ENCODE measurements at places on chromosomes 2 and 18.

- DNase-seq: no peak
These were observed 399.6 kb upstream of the DSEL start for GRCh38 chr18:67916097-67916496.

DNA sequence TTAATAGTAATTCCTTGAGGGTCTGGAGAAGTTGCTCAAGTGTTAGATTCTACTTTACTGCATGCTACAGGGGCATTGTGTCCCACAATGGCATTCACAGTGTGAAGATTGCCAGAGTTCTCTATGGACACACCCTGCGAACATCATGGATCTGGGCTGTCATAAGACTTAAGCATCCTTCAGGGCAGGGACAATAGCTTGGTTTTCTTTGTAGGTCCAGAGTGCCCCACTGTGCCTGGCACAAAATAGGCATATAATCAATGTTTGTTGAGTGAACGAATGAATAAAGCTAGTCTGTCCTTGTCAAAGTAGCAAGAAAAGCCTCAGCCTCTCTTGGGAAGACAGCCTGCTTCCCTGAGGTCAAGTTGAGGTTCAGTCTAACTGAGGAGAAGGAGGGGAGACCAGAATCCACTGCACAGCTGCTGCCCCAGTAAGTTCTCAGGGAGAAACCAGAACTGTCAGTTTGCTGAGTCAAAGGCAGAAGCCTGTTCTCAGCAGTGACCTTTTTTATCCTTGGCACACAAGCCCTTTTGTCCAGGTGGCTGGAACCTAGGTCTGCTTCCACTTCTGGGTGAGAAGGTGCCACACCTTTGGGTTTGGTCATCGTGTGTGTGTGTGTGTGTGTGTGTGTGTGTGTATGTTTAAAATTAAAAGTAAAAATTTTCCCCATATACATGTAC, 15.0 kb downstream of the INPP4A start:
- no peak for DNase-seq

DNA sequence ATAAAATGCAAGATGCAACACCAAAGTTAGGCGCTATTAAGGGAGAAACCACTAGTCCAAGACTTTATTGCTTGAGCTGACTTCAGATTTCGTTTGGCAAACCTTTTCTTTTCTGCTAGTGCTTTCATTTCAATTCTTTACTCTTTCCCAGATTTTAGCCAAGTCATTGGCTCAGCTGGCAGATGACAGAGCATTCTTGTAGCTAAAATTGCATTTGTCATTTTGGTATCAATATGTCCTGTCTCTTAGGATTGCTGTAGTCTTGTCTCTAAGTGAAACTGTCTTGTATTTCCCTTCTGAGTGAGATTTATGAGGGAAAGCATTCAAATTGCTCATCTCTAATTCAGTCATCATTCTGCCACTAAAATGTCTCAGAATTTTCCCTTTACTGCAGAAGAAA, 335.1 kb downstream of the METTL4 start:
- DNase-seq: no peak

DNA sequence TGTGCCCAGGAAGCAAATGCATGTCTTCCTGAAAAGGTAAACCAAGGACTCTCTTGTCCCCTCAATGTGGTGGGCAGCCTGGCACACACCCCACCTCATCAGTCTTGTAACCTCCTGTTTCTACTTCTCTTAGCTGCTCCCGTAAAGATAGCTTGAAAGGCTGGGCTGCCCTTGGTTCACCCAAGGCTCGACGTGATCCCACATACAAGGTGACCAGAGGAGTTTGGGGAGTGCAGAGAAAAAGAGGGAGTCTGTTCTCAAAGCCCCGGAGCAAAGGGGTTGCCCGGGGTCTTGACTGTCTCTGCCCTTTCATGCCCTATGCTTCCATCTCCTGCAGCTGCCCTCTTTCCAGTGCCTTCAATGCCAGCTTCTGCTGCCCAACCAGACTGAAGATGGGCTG, 18.3 kb upstream of the FOSL2 start:
- DNase-seq: no peak

DNA sequence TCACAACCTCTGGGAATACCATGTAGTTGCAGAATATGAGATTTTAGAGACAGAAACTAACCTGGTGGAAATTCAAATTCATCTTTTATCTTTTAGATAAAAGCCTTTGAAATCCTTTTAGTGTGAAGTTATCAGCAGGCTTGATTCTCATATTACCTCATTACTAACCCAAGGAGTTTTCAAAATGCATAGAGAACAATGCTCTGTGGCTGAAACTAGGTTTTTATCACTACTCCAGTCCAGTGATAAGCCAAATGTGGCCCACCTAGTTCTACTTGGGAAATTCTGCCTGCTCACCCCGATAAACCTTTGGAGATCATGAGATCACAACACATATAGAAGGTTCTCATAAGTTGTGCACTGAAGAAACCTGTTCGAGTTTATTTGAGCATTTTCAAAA, 121.7 kb downstream of the MMADHC start:
- no peak for DNase-seq

DNA sequence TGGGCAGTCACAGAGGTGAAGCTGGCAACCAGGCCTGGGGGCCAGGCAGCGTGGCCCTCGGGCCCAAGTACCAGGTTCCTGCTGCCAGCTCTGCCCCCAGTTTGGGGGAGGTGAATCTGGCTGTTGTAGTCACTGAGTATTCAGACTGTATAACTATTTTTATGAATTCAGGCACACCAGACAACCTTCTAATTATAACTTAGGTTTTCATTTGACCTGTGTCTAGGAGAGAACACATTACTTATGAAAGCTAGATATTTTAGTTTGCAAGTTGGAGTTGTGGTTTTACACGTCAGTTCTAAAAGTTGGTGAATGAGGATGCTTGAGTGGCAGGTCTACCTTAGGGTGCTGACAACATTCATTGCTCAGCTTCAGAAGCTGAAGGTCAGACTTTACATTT, 71.7 kb downstream of the LIMS1 start:
- no peak for DNase-seq

GRCh38 chr2:239601201-239601851, 200.5 kb upstream of the HDAC4 start:
- no peak for DNase-seq

DNA sequence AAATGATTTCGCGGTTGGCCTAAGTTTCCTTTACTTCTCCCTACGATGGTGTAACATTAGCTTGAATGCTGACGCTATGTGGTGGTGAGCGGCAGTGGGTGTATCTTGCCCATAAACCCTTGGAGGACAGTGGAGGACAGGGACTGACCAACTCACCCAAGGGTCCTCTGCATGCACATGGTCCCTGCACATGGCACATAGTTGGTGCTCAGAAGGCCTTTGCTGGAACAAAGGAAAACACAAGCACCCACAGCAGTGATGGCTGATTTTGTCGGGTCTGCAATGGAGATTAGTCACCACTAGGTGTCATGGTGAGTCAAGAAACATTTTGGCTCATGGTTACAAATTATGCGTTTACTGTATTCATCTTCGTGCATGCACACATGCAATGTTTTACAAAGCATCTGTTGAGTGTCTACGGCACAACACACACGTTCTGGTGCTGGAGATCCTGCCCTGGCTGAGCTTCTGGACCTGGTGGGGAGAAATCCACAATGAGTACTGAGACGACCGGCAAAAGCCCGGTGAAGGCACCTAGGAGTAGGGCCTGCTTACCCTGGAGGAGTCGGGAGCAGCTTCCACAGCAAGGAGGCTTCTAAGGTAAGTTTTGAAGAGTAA, 44.0 kb downstream of the PDCL3 start:
- DNase-seq: peak; percentile 30
